HFFc6 (cell line): ENCODE measurements at places on chromosomes 4 and X. TPM values are rescaled to one million over a fixed set of nuclear protein-coding genes. Genes with fewer than 3 reads are reported as not detected.

The ARL9 gene
- 0.12 TPM in 1 of 3 replicates, not detected in the others for total RNA-seq

The TMEM156 gene
- 0.16 to 0.34 TPM (median 0.17 TPM) in 3 replicates for total RNA-seq

The TRIM61 gene
- total RNA-seq: not detected in 3 replicates

The CXCL8 gene
- total RNA-seq: 0.28 to 2.8 TPM (median 0.87 TPM) in 3 replicates

The LDB2 gene
- 27.0 to 40.4 TPM (median 32.7 TPM) in 3 replicates for total RNA-seq

- no peaks in the 10 kb centered on the region for H3K36me3 ChIP-seq
- peaks cover 1% of the 10 kb centered on the region for H3K27me3 ChIP-seq
- H3K4me3 ChIP-seq: no peak overlapping the region
- no peaks in the 10 kb centered on the region for H3K4me1 ChIP-seq
- H3K27ac ChIP-seq: no peak overlapping the region
These were observed 141.3 kb downstream of the CPE start for GRCh38 chr4:165520086-165520485.

DNA sequence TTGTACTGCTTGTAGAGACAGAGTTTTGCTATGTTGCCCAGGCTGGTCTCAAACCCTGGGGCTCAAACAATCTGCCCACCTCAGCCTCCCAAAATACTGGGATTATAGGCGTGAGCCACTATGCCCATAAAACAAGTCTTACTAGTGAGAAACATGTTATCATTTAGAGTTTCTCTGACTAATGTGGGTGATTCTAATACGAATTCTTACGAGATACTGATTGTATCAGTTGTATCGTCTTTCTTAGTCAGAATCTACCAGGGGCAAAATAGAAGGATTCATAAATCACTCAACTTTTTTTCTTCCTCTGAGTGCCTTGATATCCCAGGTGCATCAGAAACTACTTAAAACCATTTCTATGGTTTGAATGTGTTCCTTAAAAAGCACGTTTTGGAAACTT, 14.4 kb upstream of the NMU start:
- H3K27ac ChIP-seq: no peak overlapping the region
- DNase-seq: no peak
- H3K36me3 ChIP-seq: no peaks in the 10 kb centered on the region
- H3K27me3 ChIP-seq: no peaks in the 10 kb centered on the region; the same call in 1 of the 2 replicates
- H3K4me3 ChIP-seq: no peak overlapping the region
- H3K4me1 ChIP-seq: no peaks in the 10 kb centered on the region

DNA sequence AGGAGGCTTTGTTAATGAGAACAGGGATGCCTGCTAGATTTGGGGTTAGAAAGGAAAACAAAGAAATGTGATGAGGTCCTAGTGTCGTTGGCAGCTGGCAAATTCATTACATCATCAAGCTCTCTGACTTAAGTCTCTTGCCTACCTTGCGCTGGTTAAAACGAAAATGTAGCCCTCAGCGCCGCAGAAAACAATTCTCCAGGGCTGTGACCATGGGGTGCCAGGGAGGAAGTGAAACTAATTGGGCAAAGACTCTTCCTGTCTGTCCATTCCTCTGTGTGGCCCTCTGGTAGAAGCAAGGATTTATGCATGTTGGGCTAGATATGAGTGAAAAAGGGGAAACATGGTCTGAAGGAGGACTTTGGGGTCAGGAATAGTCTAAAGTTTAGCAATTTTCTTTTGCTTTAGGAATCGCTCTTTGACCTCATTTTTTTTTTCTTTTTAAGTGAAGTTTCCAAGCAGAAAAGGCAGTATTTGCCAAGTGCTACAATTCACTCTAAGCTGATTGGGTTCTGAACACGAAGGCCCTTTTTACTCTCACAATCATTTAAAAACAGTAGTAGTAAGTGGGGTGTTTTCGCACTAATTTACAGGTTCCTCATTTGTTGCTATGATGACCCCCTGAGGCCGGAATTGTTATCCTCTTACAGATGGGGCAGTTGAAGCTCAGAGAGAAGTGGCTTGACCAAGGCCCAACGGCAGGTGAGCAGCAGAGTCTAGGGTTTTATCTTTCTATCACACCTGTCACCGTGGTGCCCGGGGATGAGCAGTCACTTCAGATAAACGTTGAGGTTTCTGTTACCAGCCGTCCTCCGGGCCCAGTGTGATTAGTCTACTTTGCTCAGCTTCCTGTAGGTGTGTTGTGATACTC, 27.3 kb upstream of the CHRNA9 start:
- DNase-seq: no peak
- H3K36me3 ChIP-seq: peaks cover 2% of the 10 kb centered on the region
- peaks cover 7% of the 10 kb centered on the region for H3K4me1 ChIP-seq
- H3K27ac ChIP-seq: no peak overlapping the region
- no peak overlapping the region for H3K4me3 ChIP-seq

- DNase-seq: no peak
- H3K4me1 ChIP-seq: peaks cover 50% of the 10 kb centered on the region
- H3K4me3 ChIP-seq: no peak overlapping the region; the same call in 1 of the 2 replicates
- peak overlapping the region; percentile 94 for H3K27ac ChIP-seq
- H3K27me3 ChIP-seq: no peaks in the 10 kb centered on the region
These were observed 815 bp downstream of the HCCS start for GRCh38 chrX:11111947-11112346.

- H3K4me1 ChIP-seq: no peaks in the 10 kb centered on the region
- H3K4me3 ChIP-seq: no peak overlapping the region
- peaks cover 4% of the 10 kb centered on the region; the same call in 1 of the 2 replicates for H3K27me3 ChIP-seq
- H3K36me3 ChIP-seq: no peaks in the 10 kb centered on the region
- peak; percentile 52 for DNase-seq
These were observed 6.5 kb downstream of the ZNF185 start for GRCh38 chrX:152904151-152905080.

DNA sequence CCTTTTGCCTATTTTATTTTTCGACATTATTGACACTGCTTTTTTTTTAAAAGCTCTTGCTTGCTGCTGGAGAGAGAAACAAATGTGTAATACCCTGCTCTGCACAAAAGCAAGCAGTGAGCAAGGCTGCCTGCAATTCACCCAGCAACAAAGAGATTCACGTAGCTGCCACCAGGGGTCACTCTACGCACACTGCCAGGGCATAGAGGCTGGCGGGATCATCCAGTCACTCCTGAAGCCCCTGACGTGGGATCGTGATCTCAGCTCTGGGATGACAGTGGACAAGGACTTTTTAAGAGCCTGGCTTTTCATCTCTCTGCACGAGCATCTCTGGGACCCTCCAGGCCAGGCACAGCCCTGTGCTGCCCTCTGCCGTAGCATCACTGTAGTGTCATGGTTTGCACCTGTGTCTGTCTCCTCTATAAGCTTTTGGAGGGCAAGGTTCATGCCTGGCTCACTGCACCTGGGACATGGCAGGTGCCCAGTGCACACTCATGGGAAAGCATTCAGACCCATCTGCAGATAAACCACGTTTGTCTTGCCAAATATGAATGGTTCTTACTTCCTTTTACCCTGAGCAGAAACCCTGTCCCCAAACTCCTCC, 19.8 kb downstream of the C4orf50 start:
- H3K27ac ChIP-seq: no peak overlapping the region
- no peak overlapping the region for H3K4me3 ChIP-seq
- no peaks in the 10 kb centered on the region for H3K36me3 ChIP-seq
- H3K27me3 ChIP-seq: no peaks in the 10 kb centered on the region; the same call in none of the 2 replicates
- peak; percentile 34 for DNase-seq
